ENCODE measurements at places on chromosomes 16 and 17.

DNA sequence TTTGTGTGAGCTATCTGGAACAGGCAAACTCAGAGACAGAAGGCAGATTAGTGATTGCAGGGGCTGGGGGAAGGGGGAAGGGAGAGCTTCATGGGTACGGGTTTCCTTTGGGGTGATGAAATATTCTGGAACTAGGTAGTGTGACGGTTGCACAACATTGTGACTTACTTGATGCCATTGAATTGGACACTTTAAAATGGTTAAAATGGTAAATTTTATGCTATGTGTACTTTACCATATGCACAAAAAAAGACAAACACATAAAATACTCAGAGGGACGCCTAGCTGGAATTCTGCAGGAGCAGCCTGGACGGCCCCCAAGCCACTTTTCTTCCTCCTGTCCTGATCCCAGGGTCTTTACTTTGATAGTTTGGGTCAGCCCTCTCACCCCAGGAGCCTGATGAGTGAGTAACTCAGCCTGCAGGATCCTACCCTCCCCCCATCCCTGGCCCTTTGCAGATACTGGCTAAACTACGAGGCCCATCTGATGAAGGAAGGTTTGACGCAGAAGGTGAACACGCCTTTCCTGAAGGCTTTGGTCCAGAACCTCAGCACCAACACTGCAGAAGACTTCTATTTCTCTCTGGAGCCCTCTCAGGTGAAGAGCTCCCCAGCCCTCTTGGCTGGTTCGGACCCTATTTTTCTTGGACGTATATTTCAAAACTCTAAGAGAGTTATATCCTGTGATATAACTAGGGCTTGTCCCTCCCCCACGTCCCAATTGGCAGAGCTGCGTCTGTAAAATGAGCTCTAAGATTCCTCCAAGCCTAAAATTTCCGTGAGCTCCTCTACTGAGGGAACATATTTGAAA, 7.8 kb downstream of the ADGRG3 start:
- DNase-seq, result no peak

- DNase-seq, result no peak
These were observed 14.7 kb upstream of the CDH1 start for GRCh38 chr16:68722119-68723024.

- DNase-seq, result peak; percentile 48
These were observed 7.5 kb downstream of the AXIN2 start for GRCh38 chr17:65553646-65554552.

DNA sequence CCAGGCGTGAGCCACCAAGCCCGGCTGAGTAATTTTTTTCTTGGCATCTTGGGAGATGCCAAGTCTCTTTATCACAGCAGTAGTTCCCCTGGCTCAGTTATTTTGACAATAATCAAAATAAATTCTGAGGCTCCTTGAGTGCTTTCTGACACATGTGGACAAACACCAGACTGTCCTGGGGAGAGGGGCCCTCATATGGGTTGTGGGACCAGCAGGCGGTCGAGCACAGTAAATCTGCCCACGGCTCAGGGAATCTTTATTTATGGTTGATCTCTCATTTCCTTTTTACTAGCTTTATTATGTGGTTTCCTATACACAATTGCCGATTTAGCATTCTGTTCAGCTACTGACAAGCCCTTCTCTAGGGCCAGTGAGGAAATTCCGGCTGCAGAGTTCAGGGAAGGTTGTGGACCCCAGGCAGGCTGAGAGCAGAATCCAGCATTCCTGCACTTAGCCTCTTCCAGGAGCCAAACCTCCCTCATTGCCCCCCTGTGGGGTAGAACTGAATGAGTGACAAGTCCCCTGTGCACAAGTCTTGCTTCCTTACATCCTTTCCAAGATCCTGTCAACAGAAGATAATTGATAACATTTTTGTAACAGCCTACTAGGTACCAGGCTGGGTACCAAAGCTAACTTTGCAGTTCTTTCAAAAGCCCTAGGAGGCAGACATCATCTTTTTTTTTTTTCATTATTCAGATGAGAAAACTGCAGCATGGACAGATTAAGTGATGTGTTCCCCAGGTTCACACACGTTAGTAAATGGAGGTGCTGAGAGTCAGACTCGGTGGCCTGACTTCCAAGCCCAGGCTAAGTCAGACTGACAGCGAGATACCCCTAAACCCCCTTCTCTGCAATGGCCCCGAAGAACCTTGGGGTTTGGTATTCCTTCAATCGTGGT, 40.2 kb downstream of the HS3ST3B1 start:
- DNase-seq, result no peak

DNA sequence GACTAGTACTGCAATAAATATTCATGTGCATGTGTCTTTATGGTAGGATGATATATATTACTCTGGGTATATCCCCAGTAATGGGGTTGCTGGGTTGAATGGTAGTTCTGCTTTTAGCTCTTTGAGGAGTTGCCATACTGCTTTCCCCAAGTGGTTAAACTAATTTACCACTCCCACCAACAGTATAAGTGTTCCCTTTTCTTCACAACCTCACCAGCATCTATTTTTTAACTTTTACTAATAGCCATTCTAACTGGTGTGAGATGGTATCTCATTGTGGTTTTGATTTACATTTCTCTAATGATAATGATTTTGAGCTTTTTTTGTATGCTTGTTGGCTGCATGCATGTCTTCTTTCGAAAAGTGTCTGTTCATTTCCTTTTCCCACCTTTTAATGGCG, 32.9 kb downstream of the ITGAM start:
- no peak for DNase-seq

- DNase-seq, result no peak
These were observed 3.1 kb downstream of the ITPRIPL2 start for GRCh38 chr16:19116711-19117449.

DNA sequence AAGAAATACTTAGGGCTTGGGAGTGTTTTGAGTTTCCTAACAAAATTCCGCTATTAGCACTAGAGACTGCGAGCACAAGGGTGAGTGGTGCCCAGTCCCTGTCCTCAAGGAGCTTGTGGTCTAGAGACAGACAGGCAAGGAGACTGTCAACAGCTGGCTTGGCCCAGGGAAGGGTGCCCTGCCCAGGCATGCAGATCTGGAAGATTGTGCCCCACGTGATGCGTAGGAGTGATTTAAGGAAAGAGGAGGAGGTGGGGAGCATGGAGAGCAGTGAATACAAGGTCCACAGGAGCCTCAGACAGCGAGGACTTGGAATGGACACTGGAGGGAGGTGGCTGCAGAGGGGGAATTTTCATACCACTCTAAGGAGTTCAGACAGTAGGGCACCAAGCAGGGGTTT, 25.0 kb downstream of the SCPEP1 start:
- no peak for DNase-seq

DNA sequence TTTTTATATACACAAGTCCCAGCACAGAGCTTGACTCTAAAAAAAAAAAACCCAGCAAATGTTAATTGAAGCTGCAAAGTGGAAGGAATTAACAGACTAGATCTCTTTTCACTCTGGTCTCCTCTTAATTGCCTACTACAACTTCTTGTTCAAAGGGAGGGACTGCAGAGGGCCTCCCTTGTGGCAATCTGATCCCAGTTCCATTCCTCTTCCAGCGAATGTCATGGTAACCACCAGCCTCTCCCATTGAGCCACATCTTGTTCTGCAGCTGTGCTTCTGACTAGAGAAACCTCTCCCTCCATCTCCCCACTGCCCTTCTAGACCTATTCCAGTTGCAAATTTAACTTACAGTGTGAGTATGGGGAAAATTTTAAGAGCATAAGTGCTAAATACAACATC, 5.9 kb downstream of the SUPT6H start:
- DNase-seq, result no peak

DNA sequence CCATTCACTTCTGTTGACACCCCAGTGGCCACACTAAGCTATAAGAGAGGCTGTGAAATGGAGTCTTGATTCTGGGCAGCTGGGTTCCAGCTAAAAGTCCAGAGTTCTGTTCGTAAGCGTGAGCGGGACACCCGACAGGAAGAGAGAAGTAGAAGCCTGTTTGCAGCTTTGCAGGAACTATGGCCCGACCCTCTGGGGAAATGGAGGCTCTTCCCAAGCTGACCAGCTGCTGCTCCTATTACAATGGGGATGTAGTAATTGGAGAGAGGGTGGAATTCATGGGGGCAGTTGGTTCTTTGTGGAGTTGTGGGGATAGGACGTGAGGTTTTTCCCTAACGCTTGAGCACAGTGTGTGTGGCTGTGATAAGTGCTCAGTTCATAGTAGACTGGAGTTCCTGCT, 28.4 kb downstream of the UBALD1 start:
- no peak for DNase-seq

DNA sequence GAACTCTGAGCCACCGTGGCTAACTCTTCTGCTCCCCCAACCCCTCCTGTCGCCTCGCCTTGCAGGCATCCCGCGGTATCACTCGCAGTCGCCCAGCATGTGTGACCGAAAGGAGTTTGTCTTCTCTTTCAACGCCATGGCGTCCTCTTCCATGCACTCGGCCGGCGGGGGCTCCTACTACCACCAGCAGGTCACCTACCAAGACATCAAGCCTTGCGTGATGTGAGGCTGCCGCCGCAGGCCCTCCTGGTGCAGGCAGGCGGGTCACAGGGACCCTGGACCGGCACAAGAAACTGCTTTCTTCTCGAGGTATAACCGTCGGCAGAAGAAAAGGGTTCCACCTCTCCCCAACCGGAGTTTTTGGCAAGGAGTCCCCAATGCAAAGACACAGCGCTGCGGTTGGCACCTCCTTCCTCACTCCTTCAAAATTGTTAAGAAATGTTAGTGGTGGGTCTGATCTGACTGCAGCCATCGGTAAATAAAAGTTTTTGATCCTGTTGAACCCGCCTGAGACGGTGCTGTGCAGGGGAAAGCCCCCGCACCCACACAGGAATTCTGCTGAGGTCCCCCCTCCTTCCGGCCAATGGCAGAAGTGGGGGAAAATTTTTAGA, 2.6 kb downstream of the FOXF1 start:
- DNase-seq, result peak; percentile 28

DNA sequence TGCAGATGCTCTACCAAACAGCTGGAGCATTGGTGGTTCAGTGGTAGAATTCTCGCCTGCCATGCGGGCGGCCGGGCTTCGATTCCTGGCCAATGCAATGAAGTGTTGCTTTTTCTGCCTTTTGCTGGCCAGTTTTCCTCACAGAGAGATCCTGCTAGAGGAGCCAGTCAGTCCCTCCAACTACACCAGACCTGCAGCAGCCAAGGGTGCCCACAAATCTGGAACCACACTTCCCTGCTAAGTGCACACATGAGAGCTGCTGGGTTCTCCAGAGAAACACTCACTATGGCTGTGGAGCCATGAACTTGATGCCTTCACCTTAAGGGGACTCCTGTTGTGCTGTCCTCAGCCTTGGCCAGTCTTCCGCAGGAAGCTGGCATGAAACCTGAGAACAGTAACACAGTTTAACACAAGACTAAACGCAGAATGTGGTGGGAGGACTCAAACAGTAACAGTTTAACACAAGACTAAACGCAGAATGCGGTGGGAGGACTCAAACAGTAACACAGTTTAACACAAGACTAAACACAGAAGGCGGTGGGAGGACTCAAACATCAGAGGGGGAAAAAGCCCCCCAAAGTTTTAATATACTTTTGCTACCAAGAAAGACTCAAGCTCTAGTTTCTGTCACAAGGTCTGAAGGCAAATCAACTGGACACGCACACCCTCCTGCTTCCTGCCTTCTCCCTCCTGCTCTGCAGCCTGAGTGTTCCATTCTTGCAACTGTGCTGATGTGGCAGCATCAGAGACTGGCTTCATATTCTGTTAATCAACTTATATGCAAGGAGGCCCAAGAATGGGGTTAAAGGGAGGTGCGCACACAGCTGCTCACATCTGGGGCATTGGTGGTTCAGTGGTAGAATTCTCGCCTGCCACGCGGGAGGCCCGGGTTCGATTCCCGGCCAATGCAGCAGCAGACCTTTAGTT, 12.0 kb downstream of the VAC14 start:
- DNase-seq, result peak; percentile 64

- DNase-seq, result no peak
These were observed 53.3 kb downstream of the GNAO1 start for GRCh38 chr16:56244612-56245011.

GRCh38 chr16:3673201-3673600, 18.7 kb downstream of the DNASE1 start:
- DNase-seq, result no peak

DNA sequence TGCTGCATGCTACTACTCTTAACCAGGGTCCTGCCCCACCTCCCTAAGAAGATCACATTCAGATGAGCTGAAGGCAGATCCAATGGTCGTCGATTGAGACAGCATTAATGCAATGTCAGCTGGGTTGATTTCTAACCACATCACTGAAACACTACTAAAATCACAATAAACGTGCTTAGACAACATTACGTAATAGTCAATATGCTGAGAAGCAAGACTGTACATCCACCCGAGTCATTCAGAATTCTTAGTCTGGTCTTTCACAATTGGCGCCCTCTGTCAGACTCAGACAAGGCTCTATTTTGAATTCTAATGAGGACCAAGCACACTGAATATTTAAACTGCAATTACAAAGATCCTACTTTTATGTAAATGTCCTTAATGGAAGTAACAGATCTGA, 205.2 kb downstream of the STX8 start:
- DNase-seq, result no peak
